Stimulated activated naive CD8-positive, alpha-beta T cell treated with anti-CD3 and anti-CD28 coated beads, Interleukin-15, amount 100 ng/mL, for 72 hours (primary cell): ENCODE measurements at places on chromosomes 1 and 21.

GRCh38 chr1:239960366-239960765, 131.3 kb upstream of the FMN2 start:
- DNase-seq = no peak

- peak; percentile 11 for DNase-seq
These were observed 112.6 kb downstream of the ADAMTS1 start for GRCh38 chr21:26732432-26733221.

DNA sequence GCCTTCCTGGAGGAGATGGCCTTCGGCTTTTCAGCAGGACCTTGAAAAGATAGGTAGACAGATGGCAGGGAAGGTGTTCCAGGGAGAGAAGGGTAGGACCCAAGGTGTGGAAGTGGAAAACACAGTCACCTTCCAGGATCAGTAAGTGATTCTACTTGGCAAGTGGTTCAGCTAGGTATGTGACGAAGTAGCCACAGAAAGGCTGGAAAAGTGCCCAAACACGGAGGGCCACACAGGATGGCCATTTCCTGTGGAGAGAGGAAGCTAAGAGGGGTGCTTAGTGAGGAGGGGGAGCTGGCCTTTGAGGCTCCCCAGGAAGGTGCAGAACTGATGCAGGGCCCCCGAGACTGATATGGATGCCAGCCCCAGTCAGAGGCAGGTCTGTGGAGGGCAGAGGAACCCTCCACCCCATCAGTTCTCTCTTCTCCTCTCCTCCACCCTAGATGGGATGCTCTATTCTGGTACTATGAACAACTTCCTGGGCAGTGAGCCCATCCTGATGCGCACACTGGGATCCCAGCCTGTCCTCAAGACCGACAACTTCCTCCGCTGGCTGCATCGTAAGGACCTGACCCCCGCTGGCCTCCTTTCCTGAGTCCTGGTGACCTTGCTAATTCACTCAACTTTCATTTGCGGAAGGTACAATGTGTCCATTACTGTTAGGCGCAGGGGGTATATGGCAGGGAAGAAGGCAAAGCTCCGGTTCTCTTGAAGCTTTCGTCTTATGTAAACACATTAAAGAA, 6.8 kb downstream of the SEMA4A start:
- DNase-seq = no peak

GRCh38 chr1:38580594-38580993, 279.0 kb downstream of the RRAGC start:
- DNase-seq = no peak

DNA sequence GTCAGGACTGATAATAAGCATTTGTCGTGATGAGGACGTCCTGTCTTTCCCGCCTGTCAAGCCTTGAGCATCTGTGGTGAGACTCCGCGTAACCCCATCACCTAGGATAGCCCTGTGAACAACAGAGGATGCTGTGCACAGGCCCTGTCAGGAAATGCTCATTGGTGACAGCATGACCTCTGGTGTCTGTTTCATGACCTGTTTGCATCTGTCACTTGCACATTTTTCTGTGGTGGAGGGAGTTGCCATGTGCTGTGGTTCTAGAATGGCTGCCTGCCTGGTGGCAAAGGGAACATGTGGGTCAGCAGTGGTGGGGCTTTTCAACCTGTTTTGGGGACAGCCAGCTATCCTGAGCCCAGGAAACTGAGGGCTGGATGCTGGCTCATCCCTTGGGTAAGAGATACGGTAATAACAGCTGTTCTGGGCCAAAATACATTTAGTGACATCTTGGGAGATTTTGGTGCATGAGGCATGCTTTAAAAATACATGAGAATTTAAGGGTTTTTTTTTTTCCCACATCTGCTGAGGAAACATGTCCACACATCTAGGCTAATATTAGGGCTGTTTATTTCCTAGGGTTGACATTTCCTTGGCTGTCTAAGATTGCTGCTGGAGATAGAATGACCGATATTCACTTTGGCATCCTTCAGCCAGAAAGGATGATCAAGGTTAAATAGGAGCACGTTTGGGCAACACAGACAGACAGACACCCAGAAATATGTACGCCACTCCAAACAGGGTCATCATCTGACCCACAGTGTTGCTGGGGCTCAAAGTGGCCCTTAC, 52.9 kb downstream of the KCNC4 start:
- peak; percentile 36 for DNase-seq

DNA sequence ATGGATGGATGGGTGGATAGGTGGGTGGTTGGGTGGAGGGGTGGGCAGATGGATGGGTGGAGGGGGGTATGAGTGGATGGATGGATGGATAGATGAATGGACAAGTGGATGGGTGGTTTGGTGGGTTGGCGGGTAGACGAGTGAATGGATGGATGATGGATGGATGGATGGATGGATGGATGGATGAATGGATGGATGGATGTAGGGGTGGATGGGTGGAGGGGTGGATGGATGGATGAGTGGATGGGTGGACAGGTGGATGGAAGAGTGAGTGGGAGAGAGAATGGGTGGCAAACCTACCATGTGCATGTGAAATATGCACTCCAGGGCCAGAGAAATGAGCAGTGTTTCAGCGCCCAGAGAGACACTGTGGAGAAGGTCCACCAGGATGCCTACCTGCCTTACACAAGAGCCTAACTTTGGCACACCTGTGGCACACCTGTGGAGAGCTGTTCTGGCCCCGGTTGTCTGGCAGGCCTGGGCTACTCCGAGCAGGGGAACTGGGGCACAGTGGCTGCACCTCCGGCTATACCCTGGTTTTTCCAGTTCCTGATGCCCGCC, 12.8 kb downstream of the EPHA2 start:
- no peak for DNase-seq

GRCh38 chr1:174225499-174226204, 66.3 kb downstream of the RABGAP1L start:
- no peak for DNase-seq

- no peak for DNase-seq
These were observed 3.0 kb downstream of the HSD3B1 start for GRCh38 chr1:119510046-119510445.

- no peak for DNase-seq
These were observed 26.1 kb downstream of the NR5A2 start for GRCh38 chr1:200053646-200054045.

- DNase-seq = no peak
These were observed 32.1 kb downstream of the FOXD2 start for GRCh38 chr1:47469910-47470309.

DNA sequence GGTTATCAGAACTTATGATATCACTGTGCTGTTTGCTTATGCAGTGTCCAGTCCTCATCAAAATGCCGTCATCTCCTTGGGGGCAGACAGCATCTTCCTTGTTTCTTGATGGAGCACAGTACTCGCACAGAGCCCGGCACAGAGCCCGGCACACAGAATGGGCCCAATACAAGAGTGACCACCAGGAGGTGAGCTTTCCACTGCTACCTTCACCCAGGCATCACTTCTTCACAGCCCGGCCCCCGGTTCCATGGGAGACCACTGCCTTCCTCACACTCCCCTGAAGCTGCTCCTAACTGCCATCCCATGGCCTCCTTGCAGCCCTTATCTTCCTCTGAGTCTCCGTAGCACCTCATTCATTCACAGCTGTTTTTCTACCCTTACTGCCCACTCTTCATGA, 94.0 kb downstream of the TNR start:
- DNase-seq = no peak

DNA sequence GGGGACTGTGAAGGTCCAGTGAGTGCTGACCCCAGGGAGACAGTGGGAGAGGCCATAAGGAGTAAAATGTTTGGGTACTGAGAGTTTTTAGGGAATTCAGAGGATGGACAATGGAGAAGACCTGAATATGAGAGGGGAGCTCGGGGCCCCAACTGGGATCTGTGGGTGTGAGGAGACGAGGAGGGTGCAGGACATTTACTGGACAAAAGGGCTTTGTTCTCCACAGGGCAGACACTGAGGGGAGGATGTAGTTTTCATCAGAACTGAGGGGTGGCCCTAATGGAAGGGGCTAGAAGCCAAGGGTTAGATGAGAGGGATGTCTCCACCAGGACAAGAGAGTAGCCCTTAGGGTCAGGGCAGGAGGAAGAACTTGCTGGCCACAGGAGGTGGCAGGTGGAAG, 30.0 kb downstream of the TMCC2 start:
- DNase-seq = no peak

DNA sequence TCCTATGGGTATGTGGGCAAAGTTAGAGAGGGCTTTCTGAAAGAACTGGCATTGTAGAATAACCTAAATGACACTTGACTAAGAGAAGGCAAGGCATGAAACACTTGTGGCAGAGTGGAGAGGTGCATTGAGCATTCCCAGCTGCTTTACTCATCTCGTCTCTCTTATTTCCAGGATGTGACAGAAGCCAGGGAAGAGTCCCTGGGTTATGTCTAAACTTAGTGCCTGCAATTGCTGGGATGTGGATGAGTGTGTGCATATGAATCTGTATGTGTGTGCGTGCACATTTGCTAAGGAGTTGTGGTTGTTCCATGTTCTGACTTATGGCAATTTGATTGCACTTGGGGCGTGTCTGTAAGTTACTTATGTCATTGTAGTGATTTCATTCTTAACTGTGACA, 1326.5 kb upstream of the B3GALT2 start:
- DNase-seq = no peak

- no peak for DNase-seq
These were observed 192.8 kb downstream of the FCRL5 start for GRCh38 chr1:157359314-157360022.

DNA sequence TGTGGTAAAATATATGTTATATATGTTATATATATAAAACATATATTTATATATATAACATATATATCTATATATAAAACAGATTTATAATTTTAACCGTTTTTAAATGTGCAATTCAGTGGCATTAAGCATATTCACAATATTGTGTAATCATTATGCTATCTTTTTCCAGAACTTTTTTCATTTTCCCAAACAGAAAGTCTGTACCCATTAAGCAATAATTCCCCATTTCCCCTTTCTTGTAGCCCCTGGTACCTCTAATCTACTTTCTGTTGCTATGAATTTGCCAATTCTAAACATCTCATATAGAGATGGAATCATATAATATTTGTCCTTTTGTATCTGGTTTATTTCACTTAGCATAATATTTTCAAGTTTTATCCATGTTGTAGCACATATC, 10.7 kb upstream of the ARHGEF11 start:
- DNase-seq = no peak

DNA sequence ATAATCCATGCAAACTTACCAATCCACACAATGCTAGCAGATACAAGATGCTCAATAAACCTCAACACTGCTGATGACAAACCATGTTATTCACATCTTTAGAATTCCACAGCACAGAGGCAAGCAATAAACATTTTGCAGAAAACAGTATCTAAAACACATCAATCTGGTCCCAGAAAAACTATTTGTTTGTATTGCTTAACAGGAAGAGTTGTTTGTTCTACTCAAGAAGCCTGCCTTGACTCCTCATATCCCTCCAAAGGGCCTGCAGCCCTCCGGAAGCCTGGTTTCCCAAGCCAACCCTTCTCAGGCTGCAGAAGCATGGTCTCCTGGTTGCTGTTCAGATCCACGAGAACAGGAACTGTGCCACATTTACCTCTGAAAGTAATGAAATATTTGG, 139.7 kb downstream of the RERE start:
- no peak for DNase-seq

GRCh38 chr1:108664481-108664880, 3.6 kb upstream of the HENMT1 start:
- no peak for DNase-seq

GRCh38 chr1:3033790-3034090, 12.5 kb downstream of the ACTRT2 start:
- no peak for DNase-seq

DNA sequence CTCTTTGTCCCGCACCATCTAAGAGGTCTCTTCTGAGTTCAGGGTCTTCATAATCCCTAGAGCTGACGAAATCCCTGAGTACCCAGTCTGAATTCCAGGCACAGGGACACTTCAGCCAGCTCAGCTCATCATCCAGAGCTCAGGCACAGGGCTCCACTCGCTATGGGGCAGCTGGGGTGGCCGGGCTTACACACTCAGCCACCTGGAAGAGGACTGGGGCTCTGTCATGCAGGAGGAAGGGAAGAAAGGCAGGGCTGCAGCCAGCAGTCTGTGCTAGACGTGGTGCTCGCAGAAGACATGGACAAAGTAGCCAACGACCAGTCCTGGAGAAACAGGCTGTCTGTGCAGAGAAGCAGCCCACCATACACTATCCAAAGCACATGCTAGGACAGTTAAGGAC, 88.5 kb downstream of the POFUT2 start:
- DNase-seq = no peak

DNA sequence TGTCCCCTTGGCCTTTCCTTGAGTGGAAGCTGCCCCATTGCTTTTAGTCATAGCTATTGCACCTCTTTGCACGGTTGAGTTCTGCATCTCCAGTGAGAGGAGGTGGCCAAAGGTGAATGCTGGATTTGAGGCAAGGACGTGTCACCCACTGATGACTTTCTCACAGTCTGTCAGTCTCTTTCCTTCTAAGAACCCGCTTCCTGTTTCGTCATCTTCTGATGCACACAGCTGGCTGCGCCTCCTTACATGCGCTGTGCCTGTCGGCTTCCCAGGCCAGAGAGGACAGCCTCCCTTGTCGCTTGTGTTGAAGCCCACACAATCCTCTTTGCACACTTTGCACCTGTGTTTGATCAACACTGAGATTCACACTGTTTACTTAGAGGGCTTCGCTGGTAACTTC, 41.8 kb upstream of the PWP2 start:
- DNase-seq = peak; percentile 59

DNA sequence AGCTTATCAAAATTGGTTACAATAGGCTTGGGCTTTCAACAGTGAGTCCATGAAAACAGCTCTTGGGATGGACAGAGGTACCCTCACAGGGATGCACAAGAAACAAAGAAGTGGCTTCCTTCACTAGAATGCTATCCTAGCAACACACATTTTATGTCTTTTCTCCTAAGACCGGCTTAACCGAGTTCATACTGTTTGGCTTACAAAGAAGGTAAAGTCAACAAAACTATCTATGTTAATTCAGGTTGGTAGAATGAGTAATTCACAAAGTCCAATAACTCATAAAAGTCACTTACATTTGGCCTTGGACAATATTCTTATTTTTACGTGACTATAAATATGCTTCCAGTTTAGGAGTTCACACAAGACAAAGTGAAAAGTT, 9.0 kb downstream of the ERG start:
- DNase-seq = no peak

- no peak for DNase-seq
These were observed 251.9 kb downstream of the PTPRU start for GRCh38 chr1:29488086-29488793.

GRCh38 chr1:66464802-66465201, 69.2 kb upstream of the SGIP1 start:
- no peak for DNase-seq
